Natural killer cell treated with Interleukin-12 subunit alpha and Interleukin-12 subunit beta and Interleukin-15 and Interleukin-18, amount 100 ng/mL, for 72 hours (primary cell): ENCODE measurements at places on chromosomes 12 and 14. TPM values are rescaled to one million over a fixed set of nuclear protein-coding genes. Genes with fewer than 3 reads are reported as not detected.

DNA sequence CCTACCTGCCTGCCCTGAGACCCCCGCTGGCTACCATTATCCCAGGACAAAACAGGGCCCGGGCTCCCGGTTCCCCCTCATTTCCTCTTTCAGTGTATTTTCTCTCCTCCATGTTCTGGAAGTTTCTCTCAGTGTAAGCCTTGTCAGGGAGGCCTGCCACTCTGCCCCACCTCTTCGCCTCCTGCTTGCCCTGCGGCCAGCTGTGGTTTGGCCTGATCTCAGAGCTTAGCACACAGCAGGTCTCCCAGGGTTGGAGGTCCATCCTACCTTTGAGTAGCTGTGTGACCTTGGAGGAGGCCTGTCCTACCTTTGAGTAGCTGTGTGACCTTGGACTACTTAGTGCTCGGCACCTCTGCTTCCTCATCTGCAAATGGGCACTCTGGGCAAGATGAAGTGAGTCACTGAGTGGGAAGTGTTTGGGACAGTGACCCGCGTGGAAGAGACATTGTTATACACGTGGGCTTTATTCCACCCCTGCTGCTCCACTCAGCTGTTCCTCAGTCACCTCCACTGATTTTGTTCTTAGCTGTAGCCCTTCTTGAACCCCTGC, 212.7 kb downstream of the ZFP36L1 start:
- H3K4me3 ChIP-seq, result no peak overlapping the region
- no peak overlapping the region for H3K27ac ChIP-seq
- DNase-seq, result no peak
- peaks cover 5% of the 10 kb centered on the region for H3K4me1 ChIP-seq
- H3K36me3 ChIP-seq, result no peaks in the 10 kb centered on the region

- H3K4me1 ChIP-seq, result no peaks in the 10 kb centered on the region
- DNase-seq, result no peak
- H3K4me3 ChIP-seq, result no peak overlapping the region
- no peak overlapping the region for H3K27ac ChIP-seq
Measured at GRCh38 chr12:118850244-118850825, 131.0 kb upstream of the SRRM4 start.

The LRTM2 gene
- total RNA-seq, result not detected

The TEAD4 gene
- total RNA-seq, result 0.33 TPM

DNA sequence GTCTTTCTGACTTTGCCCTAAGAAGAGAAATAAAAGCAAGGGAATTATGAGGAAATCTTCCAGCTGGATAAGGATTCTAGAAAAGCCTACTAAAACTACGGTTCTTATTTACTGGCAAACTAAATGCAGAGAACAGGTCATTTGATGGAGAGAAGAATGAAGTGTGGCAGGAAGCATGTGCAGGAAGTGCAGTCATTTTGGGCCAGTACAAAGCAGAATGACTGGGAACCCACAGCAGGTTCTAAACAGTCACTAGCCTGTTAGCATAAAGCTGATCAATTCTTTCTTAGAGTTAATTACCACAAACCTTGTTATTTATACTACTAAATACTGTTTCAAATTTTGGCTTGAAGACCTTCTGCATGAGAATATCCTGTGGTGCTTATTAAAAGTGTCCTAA, 36.7 kb downstream of the CFAP54 start:
- peak overlapping the region; percentile 21 for H3K27ac ChIP-seq
- H3K27me3 ChIP-seq, result peaks cover 5% of the 10 kb centered on the region
- H3K4me3 ChIP-seq, result no peak overlapping the region
- no peak for DNase-seq
- H3K4me1 ChIP-seq, result peaks cover 3% of the 10 kb centered on the region

The ACOT6 gene
- total RNA-seq, result not detected

The IFT43 gene
- total RNA-seq, result 7.9 TPM

DNA sequence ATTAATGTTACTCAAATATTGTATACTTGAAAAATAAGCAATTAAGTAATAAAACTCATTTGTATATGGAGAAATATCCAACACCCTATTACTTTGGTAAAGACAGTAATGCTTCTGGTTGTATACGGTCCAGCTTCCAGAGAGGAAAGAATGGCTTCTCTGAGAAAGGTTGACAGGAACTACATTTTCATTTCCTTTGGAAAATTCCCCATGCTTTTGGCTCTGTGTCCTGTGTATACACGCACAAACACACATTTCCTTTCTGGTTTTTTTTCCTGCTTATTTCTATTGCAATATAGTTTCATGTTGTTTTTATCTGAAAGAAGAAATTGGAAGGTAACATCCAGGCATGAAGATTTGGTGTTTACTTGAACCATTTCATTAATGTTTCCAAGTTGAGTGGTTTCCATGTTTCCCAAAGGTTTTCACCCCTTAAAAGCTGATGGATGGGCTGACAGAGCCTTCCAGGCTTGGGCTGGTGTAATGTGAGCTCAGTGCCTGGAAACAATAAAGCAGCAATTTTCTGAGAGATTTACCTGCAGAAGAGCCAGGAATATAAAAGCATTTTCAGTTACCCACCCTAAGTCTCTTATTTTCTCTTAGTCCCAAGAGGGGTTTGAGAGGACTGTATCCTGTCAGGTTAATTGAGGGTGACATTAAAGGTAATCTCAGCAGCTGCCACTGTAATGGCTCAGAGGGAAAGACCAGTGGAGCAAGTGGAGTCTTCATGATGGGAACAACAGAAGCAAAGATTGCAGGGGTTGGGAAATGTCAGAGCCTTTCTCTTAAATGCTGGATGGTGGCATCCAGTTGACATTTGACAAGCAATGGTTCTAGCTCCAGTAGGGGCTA, 33.4 kb upstream of the TMTC1 start:
- H3K4me3 ChIP-seq, result no peak overlapping the region
- DNase-seq, result no peak
- H3K36me3 ChIP-seq, result no peaks in the 10 kb centered on the region
- H3K27me3 ChIP-seq, result no peaks in the 10 kb centered on the region

GRCh38 chr12:1928439-1929121, 10.1 kb upstream of the CACNA2D4 start:
- peaks cover 3% of the 10 kb centered on the region for H3K27me3 ChIP-seq
- no peak for DNase-seq
- H3K4me1 ChIP-seq, result peaks cover 13% of the 10 kb centered on the region
- no peak overlapping the region for H3K27ac ChIP-seq
- H3K4me3 ChIP-seq, result no peak overlapping the region
- H3K36me3 ChIP-seq, result no peaks in the 10 kb centered on the region

The REP15 gene
- total RNA-seq, result 0.26 TPM

The OVCH1 gene
- total RNA-seq, result not detected

DNA sequence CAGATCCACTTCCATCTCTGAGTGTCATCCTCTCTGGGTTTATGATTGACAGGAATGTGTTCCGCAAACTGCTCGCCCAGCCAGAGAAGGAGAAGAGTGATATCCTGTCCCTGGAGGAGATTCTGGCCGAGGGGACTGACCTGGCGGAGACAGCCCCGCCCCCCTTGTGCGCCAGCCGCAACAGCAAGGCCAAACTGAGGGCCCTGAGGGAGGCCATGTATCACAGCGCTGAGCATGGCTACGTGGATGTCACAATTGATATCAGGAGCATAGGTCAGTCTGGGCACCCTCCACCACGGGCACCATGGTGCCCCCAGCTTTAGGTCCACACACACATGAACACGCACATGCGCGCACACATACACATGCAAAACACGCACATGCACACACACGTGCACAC, 67.5 kb upstream of the PWP1 start:
- no peak for DNase-seq
- H3K4me3 ChIP-seq, result no peak overlapping the region
- H3K27ac ChIP-seq, result no peak overlapping the region
- H3K4me1 ChIP-seq, result no peaks in the 10 kb centered on the region

DNA sequence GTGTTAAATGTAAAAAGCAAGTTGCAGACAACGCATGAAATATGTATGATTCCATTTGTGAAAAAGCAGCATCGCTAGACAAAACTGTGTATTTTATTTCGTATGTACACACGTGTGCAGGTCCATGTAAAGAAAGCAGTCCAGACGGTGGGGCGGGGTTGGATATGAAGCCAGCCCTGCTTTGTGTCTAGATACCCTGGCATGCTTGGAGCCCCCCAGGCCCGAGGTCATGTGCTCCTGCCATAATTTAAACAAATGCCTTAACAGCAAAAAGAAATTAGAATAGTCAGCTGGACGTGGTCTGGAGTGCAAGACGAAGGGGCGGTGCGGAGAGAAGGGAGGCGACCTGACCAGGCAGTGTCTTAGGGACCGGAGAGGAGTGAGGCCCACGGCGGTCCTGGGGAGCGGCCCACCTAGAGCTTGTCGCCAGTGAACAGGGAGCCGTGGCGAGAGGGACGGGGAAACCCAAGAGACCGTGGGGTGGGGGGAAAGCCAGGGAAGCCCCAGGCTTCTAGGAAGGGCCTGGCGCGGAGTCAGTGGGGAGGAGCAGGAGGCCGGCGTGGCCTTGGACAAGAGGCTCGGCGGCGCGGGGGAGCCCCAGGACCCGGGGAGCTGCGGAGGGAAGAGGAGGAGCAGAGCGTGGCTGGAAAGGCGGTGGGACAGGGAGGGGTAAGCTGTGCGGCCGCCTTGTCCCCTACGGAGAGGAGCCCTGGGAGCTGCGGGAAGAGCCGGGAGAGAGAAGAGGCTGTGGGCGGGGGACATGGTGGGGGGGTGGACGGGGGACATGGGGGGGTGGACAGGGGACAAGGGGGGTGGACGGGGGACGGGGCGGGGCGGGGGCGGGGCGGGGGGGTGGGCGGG, 118.5 kb upstream of the C14orf180 start:
- H3K36me3 ChIP-seq, result no peaks in the 10 kb centered on the region
- H3K27me3 ChIP-seq, result peaks cover 47% of the 10 kb centered on the region
- peaks cover 6% of the 10 kb centered on the region for H3K4me1 ChIP-seq
- DNase-seq, result no peak
- peak overlapping the region; percentile 47 for H3K27ac ChIP-seq

The CMTM5 gene
- total RNA-seq, result not detected

GRCh38 chr14:55756078-55756477, 176.1 kb downstream of the KTN1 start:
- no peaks in the 10 kb centered on the region for H3K36me3 ChIP-seq
- DNase-seq, result no peak
- no peaks in the 10 kb centered on the region for H3K27me3 ChIP-seq
- H3K4me3 ChIP-seq, result no peak overlapping the region

GRCh38 chr12:2395354-2395977, 342.7 kb downstream of the CACNA1C start:
- H3K36me3 ChIP-seq, result no peaks in the 10 kb centered on the region
- DNase-seq, result no peak
- H3K27ac ChIP-seq, result no peak overlapping the region
- no peak overlapping the region for H3K4me3 ChIP-seq
- no peaks in the 10 kb centered on the region for H3K4me1 ChIP-seq
- H3K27me3 ChIP-seq, result peaks cover 8% of the 10 kb centered on the region

DNA sequence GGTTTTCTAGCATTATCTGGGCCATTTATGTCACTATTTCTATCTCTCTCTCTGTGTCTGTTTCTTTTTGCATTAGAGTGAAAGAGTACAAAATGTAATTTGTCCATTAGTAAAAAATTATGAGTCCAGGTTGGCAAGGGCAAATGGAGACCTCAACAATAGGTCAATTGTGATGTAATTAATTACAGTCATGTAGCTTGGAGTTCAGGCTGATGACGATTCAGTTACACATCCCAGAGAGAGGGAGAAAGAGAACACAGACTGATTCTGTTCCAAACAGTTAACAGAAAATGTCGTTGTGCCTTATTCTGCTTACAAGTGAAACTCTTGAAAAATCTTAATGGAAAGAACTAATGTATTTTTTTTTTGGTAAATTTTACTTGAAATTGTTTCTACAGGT, 83.3 kb downstream of the ATXN7L3B start:
- no peaks in the 10 kb centered on the region for H3K27me3 ChIP-seq
- H3K4me3 ChIP-seq, result no peak overlapping the region
- H3K27ac ChIP-seq, result no peak overlapping the region
- DNase-seq, result no peak
- no peaks in the 10 kb centered on the region for H3K36me3 ChIP-seq

The GARIN6 gene
- not detected for total RNA-seq

- peak overlapping the region; percentile 85 for H3K4me3 ChIP-seq
- H3K36me3 ChIP-seq, result no peaks in the 10 kb centered on the region
- no peaks in the 10 kb centered on the region for H3K27me3 ChIP-seq
- H3K4me1 ChIP-seq, result peaks cover 82% of the 10 kb centered on the region
- DNase-seq, result peak; percentile 60
Measured at GRCh38 chr12:4141348-4142270, 132.0 kb upstream of the CCND2 start.

GRCh38 chr12:28570811-28571210, 380.6 kb downstream of the CCDC91 start:
- no peak for DNase-seq
- H3K4me3 ChIP-seq, result no peak overlapping the region
- peaks cover 4% of the 10 kb centered on the region for H3K36me3 ChIP-seq
- H3K4me1 ChIP-seq, result no peaks in the 10 kb centered on the region
- H3K27ac ChIP-seq, result no peak overlapping the region
- H3K27me3 ChIP-seq, result no peaks in the 10 kb centered on the region

DNA sequence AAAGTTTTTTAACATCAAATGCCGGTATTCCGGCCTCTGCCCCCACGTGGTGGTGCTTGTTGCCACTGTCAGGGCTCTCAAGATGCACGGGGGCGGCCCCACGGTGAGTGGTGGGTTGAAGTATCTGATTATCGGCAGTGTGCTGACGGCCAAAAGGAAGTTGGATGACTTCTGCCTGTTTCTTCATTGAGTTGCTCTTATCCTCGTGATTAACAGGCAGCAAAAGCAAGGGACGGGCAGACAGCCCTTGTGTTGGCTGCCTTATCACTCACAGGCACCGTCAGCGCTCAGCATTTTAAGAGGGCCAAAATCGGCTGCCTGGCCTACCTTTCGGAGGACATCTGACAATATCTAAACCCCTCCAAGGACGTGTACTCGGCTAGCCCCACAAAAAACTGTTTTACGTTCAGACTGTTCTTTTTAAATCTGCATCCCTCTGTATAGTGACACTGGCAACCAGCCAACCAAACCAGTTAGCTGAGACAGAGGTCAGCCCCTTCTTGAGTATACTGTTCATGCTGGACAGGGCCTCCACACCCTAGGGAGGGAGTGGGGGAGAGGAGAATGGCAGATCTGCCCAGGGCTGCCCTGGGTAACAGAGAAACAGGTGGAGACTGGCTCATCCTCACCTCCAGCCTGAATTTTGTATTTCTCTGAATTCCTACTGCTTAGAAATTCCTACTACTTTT, 22.9 kb upstream of the AKAP5 start:
- H3K27me3 ChIP-seq, result no peaks in the 10 kb centered on the region
- H3K4me3 ChIP-seq, result no peak overlapping the region
- H3K36me3 ChIP-seq, result peaks cover 28% of the 10 kb centered on the region
- H3K4me1 ChIP-seq, result peaks cover 48% of the 10 kb centered on the region
- no peak overlapping the region for H3K27ac ChIP-seq
- no peak for DNase-seq
